ENCODE measurements at places on chromosomes 2 and 18.

GRCh38 chr2:71596011-71596410, 142.7 kb downstream of the DYSF start:
- DNase-seq: no peak

- DNase-seq: no peak
Observed at GRCh38 chr18:46728219-46728930, 28.5 kb downstream of the ST8SIA5 start.

DNA sequence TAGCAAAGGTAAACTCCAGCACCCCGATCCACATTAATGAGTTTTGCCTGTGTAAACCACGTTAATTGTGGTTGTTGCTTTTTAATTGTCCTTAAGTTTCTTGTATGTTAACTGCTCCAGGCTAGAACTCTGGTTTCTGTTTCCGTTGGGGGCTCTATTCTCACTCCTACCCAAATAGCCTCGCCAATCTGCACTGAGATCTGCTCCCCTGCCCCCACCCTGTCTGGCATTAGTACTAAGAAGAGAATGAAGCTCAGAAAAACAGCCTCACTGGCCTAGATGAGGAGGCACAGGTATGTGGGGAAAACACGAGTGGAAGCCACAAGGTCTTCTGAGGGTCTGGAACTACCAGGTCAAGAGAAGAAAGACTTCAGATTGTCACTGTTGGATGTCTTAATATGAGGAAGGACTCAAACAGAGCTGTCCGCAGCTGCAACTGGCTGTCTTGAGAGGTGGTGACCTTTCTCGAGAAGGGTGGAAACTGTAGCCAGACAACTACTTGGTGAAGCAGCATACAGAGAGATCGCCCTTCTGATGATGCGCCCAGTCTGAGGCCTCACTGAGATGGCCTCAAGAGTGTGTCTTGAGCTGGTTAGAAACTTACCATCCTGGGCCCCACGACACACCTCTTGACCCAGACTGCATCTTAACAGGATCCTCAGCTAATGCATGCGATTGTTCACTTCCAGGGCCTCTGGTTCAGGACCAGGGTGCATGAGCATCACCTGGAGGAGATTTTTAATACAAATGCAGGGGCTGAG, 73.1 kb downstream of the TGOLN2 start:
- no peak for DNase-seq

DNA sequence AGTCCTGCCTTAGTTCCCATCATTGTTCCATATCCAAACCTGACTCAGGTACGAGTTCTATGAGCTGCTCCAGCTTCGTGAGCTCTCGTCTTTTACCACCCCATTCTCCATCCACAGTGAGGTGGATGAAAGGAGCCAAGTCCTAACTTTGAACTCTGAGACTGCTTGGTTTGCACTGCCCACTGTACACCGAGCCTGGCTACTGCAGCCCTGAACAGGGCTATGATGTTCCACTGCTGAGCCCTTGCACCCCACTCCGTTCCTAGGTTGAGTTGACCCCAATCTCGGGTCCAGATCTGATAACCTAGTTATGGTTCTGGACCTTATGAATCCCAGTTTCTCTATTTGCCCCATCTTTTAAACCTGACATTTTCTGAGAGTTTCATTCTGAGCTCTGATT, 5.3 kb upstream of the DYNAP start:
- no peak for DNase-seq

DNA sequence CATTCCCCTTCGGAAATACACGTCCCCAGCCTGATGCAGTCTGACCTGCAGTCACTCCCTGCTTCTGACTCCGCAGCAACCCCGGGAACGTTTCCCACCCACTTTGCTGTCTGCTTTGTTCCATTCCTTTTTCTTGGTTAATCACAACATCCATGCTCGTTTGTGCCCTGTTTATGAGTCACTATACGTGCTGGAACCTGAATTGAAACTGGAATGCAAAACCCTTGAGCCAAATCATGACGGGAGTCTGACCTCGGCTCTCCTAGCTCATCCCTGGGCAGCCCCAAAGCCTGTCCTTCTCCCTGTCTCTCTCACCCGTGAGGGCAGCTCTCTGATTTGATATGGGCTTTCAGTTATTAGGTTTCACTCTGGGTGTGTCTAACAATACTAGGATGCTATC, 57.1 kb upstream of the RNF152 start:
- no peak for DNase-seq

DNA sequence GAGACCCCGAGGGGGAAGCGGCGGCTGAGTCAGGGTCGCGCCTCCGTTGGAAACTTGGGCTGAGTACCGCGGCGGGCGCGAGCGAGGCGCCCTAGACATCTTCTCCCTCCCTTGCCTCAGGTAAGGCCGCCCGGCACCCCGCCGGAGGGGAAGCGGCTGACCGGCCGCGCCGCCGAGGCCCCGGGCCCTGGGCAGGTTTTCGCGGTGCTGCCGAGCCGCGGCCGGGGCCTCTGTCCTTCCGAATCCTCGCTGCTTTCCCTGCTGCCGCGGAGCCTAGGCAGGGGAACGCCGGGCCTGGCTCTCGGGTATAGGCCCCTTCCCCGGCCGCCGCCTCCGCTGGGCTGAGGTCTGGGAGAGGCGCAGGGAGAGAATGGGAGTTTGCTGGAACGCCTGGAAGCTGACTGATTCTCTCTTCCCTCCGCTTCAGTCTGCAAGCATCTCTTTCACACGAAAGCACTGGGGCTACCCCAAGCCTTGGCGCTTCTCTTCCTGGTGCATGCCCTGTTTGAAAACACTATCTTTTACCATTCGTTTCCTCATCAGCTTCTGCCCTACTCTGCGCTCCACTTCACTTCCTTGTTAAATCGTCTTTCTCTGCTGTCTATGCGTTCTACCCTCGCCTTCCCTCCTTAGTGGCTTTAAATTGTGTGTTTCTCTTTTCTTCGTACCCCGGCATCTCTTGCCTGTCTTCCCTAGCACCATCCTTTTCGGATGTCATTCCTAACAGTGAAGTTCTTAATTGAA, 652 bp downstream of the PPM1B start:
- DNase-seq: no peak

DNA sequence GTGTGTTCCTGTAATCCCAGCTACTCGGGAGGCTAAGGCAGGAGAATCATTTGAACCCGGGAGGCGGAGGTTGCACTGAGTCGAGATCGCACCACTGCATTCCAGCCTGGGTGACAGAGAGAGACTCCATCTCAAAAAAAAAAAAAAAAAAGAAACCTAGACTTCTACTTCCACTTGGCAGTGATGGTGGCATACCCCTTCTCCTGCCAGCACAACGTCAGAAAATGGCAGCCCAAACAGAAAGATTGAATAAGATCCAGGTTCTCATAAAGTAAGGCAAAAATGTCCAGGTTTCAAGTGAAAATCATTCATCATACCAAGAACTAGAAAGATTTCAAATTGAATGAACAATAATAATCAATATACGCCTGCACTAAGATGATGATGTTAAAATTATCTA, 15.4 kb upstream of the ESPNL start:
- DNase-seq: no peak

GRCh38 chr18:35019933-35020332, 21.3 kb upstream of the MAPRE2 start:
- no peak for DNase-seq

DNA sequence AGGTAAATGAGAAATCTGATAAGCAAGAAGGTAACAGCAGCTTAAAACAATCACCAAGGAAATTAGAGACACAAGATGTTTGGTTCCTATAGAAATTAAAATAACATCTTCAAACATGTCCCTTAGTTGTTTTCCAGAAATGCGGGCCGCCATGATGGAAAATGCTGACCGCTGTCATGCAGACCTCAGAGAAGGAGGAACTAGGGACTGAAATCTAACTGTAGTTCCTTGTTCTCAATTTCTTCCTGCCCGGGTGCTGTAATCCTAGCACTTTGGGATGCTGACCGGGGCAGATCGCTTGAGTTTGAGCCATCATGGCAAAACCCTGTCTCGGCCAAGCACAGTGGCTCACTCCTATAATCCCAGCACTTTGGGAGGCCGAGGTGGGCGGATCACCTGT, 51.1 kb downstream of the TEX51 start:
- DNase-seq: no peak

GRCh38 chr18:76670564-76671288, 151.6 kb upstream of the ZNF236 start:
- DNase-seq: no peak

- no peak for DNase-seq
Observed at GRCh38 chr2:201697899-201698298, 545 bp downstream of the MPP4 start.

- no peak for DNase-seq
Observed at GRCh38 chr2:201470821-201471731, 19.5 kb downstream of the STRADB start.

- DNase-seq: no peak
Observed at GRCh38 chr2:12702168-12703121, 14.3 kb upstream of the TRIB2 start.

GRCh38 chr2:237693291-237693994, 66.1 kb downstream of the LRRFIP1 start:
- DNase-seq: no peak

- no peak for DNase-seq
Observed at GRCh38 chr2:126614524-126615227, 41.3 kb upstream of the GYPC start.

GRCh38 chr2:27814758-27815157, 43.2 kb downstream of the MRPL33 start:
- DNase-seq: no peak

Measured in activated naive CD8-positive, alpha-beta T cell treated with anti-CD3 and anti-CD28 coated beads, Interleukin-2, amount 50 U/mL, for 16 hours (primary cell).